Subcutaneous adipose tissue (tissue), 4 donors: ENCODE measurements at places on chromosomes 7 and 10. TPM values are rescaled to one million over a fixed set of nuclear protein-coding genes. Genes with fewer than 3 reads are reported as not detected.

The RSPH10B2 gene
- total RNA-seq = not detected

The TLX1 gene
- not detected for total RNA-seq

The DNAJC12 gene
- not detected for total RNA-seq

The LRIT2 gene
- not detected for total RNA-seq

The STRIP2 gene
- 0.57 TPM for total RNA-seq

The DLG5 gene
- 59.5 TPM for total RNA-seq

The MYH16 gene
- total RNA-seq = not detected

The DRGX gene
- total RNA-seq = not detected

The FXYD4 gene
- total RNA-seq = not detected

The HYCC1 gene
- total RNA-seq = 50.7 TPM

The MMP21 gene
- 0.51 TPM for total RNA-seq

The ANKRD30A gene
- total RNA-seq = 0.66 TPM

The ASB10 gene
- not detected for total RNA-seq

The ANKRD61 gene
- total RNA-seq = 0.44 TPM

The NUDT13 gene
- total RNA-seq = 9.0 TPM

The JCAD gene
- 21.7 TPM for total RNA-seq

The MUC12 gene
- 0.16 TPM for total RNA-seq

The CALCR gene
- 1.1 TPM for total RNA-seq

The CLDN3 gene
- not detected for total RNA-seq

The IFIT2 gene
- 9.4 TPM for total RNA-seq

The OR2A7 gene
- total RNA-seq = 4.5 TPM

The IQCE gene
- total RNA-seq = 12.2 TPM

The LRRC18 gene
- not detected for total RNA-seq

The TAS2R5 gene
- total RNA-seq = 4.1 TPM

The NAT16 gene
- total RNA-seq = not detected

The SLC39A12 gene
- total RNA-seq = not detected

The MKX gene
- total RNA-seq = 2.2 TPM

The CALHM3 gene
- total RNA-seq = not detected

The HKDC1 gene
- not detected for total RNA-seq

The DUSP5 gene
- 10.0 TPM for total RNA-seq

The SDK1 gene
- 7.5 TPM for total RNA-seq

The CHCHD2 gene
- total RNA-seq = 315 TPM

The MAT1A gene
- not detected for total RNA-seq

The CYP2C19 gene
- total RNA-seq = not detected

The GRID2IP gene
- not detected for total RNA-seq

The ARMS2 gene
- total RNA-seq = not detected

The ARHGAP22 gene
- 2.1 TPM for total RNA-seq

The ARHGAP19 gene
- total RNA-seq = 5.7 TPM

The ASZ1 gene
- total RNA-seq = not detected

The DHTKD1 gene
- total RNA-seq = 26.2 TPM

The TIAL1 gene
- total RNA-seq = 78.6 TPM

The ZNF365 gene
- total RNA-seq = not detected

The MSANTD7 gene
- total RNA-seq = 7.7 TPM

The CALML5 gene
- total RNA-seq = not detected

The IFIT1B gene
- total RNA-seq = not detected
